ENCODE measurements at places on chromosomes 4 and X. TPM values are rescaled to one million over a fixed set of nuclear protein-coding genes. Genes with fewer than 3 reads are reported as not detected.

BANK1 gene
- under 0.01 TPM for total RNA-seq

CHRNA9 gene
- total RNA-seq = not detected

CEP135 gene
- 20.0 TPM for total RNA-seq

LGI2 gene
- 2.0 TPM for total RNA-seq

ZNF718 gene
- total RNA-seq = 26.1 TPM

SHOX gene
- total RNA-seq = not detected

DRD5 gene
- 2.0 TPM for total RNA-seq

PITX2 gene
- not detected for total RNA-seq

YIPF7 gene
- total RNA-seq = 4.5 TPM

MAGEA9B gene
- total RNA-seq = not detected

CLNK gene
- not detected for total RNA-seq

DUSP21 gene
- total RNA-seq = not detected

CENPVL2 gene
- 3.3 TPM for total RNA-seq

SCML2 gene
- total RNA-seq = 13.9 TPM

GPR173 gene
- total RNA-seq = 21.2 TPM

ATP1B4 gene
- total RNA-seq = not detected

RPL9 gene
- total RNA-seq = 5,917 TPM

PTTG2 gene
- total RNA-seq = not detected

FDCSP gene
- total RNA-seq = not detected
